Eye (tissue), 1 donor: ENCODE measurements at places on chromosomes 6 and 20.

DNA sequence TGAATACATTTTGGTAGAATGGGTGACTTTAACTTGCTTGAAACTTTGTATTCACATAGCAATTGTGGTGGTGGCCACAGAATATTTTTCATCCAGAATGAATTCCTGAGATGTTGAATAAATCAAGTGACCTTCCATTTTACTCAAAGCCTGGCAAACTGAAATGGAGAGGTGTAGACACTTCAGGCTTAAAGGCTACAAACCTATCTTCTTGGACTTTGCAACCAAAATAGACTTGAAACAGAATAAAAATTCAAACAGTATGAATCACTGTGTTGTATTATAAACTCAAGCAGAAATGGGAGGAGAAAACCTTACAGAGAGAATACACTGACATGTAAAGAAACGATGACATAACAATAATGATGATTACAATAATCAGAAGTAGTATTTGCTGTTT lies 371.6 kb downstream of the BCKDHB start:
- no peak for DNase-seq

DNA sequence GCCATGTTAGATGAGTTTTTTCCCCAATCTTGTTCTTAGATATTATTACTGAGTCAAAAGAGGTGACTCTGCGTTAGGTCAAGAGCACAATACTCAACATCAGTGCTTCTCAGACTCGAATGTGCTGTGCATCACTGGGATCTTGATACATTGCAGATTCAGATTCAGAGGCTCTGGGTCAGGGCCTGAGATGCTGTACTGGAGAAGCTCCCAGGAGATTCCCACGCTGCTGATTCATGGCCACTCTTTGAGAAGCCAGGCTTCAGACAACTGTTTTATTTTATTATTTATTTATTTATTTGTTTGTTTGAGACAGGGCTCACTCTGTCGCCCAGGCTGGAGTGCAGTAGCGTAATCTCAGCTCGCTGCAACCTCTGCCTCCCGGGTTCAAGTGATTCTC lies 41.4 kb upstream of the ARID1B start:
- DNase-seq = no peak

- no peak for DNase-seq
Observed at GRCh38 chr20:23366384-23366783, 4.4 kb downstream of the GZF1 start.

DNA sequence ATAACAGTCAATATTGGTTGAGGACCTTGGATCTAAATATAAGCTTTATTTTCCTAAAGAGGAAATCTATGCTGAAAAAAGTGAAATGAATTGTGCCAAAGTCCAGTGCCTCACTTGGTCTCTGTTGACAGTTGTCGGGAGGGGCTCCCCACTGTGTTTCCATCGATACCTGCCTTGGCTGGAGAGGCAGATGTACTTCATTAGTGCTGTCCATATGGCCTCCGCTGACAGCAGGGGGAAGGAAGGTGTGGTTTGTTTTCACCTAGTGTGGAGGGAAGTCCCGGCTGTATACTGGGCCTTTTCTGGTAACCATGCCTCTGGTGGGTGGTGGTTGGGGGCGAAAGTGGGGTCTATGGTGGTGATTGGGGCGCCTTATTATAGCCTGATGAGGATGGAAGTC lies 42.7 kb downstream of the CD2AP start:
- no peak for DNase-seq

GRCh38 chr6:37495244-37495934 lies 4.3 kb downstream of the CCDC167 start:
- DNase-seq = no peak

GRCh38 chr6:153625089-153625488 lies 414.0 kb upstream of the OPRM1 start:
- DNase-seq = peak; percentile 51

DNA sequence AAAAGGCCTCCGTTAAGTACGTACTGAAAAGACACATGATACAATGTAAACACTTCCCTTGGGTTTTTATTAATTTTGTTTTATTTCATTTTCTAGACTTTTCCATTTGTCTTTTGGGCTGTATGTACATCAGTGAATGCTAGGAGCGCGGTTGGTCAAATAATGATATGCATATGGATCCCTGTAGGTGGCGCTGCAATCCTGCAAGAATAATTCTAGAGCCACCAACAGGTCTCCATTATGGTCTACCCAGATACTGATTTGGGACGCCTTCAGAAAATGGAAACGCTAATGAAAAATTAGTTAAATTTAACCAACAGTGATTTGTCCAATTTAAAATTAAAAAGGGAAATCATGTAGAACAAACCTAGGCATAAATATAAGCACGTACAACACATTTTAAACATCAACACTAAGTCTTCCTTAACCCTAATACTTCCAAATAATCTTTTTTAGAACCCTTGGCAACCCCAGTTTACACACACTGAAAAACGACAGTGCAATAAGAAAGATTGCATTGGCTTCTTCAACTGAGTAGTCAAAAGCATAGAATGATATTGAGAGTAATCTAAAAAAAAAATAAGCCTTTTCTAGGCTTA lies 433.5 kb downstream of the RFPL4B start:
- peak; percentile 93 for DNase-seq
